ENCODE measurements at places on chromosomes 7 and 10.

GRCh38 chr7:5226921-5227785, 37.1 kb downstream of the WIPI2 start:
- DNase-seq, result no peak
- H3K27me3 ChIP-seq, result no peaks in the 10 kb centered on the region
- no peaks in the 10 kb centered on the region for H3K4me1 ChIP-seq
- no peak overlapping the region for H3K27ac ChIP-seq
- peaks cover 89% of the 10 kb centered on the region for H3K36me3 ChIP-seq
- H3K4me3 ChIP-seq, result no peak overlapping the region

GRCh38 chr7:18357691-18358090, 137.9 kb upstream of the HDAC9 start:
- no peak for DNase-seq
- no peaks in the 10 kb centered on the region for H3K27me3 ChIP-seq
- no peaks in the 10 kb centered on the region for H3K4me1 ChIP-seq

DNA sequence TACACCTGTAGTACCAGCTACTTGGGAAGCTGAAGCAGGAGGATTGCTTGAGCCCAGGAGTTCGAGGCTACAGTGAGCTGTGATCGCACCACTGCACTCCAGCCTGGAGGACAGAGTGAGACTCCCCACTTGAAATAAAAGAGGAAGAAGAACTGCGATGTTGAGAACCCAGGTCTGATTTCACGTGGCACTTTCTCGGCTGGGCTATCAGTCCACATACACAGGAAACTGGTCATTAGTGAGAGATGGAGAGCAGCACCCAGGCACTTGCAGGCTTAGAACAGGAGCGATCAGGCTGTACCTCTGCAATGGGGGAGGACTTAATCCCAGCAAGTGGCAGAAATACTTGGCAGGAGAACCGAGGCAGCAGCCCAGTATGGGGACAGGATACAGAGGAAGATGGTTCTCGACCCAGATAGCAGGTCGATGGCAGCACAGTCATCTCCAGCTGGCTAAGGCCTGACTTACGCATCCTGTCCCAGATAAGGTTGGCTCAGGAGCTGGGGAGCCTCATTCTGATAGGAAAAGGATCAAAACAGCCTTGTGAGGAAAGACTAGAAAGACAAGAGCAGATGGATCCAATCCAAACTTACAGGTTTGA, 487.7 kb upstream of the AUTS2 start:
- no peak for DNase-seq
- no peaks in the 10 kb centered on the region for H3K27me3 ChIP-seq
- H3K4me3 ChIP-seq, result no peak overlapping the region

DNA sequence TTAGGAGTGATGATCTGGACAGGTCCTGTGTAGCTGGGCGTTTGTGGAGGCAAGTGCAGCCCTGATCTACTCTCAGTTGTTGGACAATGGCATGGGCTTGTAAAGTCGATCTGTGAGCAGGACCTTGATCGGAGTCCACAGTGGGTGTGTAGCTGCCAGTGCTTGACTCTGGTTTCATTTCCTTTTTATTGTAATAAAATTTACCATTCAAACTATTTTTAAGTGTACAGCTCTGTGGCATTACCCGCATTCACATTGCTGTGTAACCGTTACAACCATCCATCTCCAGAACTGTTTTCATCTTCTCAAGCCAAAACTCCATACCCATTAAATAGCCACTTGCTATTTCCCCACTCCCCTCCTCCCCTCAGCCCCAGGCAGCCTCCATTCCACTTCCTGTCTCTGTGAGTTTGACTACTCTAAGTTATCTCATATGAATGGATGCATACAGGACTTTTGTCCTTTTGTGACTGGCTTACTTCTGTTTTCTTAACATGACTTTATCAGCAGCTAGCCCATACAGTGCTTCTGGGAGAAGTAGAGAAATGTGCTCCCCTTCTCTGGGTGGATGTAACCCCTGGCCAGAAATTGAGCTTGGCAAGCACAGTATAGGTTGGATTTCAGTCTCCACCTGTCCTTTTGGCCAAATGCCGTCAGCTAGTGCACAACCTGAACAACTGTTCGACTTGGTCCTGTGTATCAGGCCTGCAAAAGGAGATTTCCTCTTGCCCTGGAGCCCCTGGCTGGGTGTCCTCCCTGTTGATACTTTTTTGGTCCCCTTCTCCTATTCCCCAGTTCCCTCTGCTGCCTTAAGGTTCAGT, 180.0 kb downstream of the LRMDA start:
- H3K36me3 ChIP-seq, result no peaks in the 10 kb centered on the region
- no peak overlapping the region for H3K4me3 ChIP-seq
- peak overlapping the region; percentile 11 for H3K27ac ChIP-seq
- DNase-seq, result peak; percentile 76
- no peaks in the 10 kb centered on the region for H3K27me3 ChIP-seq

- H3K27ac ChIP-seq, result no peak overlapping the region
- DNase-seq, result no peak
- H3K4me1 ChIP-seq, result no peaks in the 10 kb centered on the region
- no peak overlapping the region for H3K4me3 ChIP-seq
- no peaks in the 10 kb centered on the region for H3K27me3 ChIP-seq
Measured at GRCh38 chr10:71132321-71132810, 80.0 kb upstream of the UNC5B start.

GRCh38 chr10:59104186-59104585, 72.3 kb upstream of the PHYHIPL start:
- no peak overlapping the region for H3K4me3 ChIP-seq
- peaks cover 8% of the 10 kb centered on the region for H3K4me1 ChIP-seq
- no peak overlapping the region for H3K27ac ChIP-seq

DNA sequence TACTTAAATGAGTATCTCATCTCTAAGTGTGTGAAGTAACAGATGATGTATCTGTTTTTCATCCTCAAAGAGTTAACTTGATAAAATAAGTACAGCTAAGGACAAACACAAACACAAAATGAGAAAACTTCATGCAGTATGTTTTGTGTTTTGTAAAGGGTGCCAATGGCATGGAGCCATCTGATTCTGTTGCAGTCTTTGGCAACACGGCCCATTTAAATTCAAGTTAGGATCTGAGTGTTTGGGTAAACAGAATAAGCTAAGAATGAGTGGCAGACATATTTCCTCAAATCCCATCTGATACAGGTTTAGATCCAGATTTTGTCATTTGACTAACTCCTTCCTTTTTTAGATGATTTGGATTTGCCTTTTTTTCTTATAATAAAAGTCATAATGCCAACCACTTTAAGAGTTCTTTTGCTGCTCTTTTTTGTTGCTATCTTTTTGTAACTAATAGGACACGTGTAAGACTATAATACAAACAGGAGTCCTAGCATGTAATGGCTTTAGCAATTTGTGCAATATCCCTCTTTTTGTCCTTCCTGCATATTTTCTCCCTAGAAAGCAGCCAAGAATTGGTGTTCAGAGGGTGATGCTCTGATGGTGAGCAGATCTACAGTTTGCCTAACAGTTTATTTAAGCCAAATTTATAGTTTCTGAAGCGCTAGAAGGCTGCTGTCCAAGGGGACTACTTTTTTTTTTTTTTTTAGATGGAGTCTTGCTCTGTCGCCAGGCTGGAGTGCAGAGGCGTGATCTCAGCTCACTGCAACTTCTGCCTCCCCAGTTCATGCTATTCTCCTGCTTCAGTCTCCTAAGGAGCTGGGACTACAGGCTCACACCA, 18.9 kb upstream of the ACTA2 start:
- no peaks in the 10 kb centered on the region for H3K27me3 ChIP-seq
- no peaks in the 10 kb centered on the region for H3K36me3 ChIP-seq
- DNase-seq, result no peak
- no peaks in the 10 kb centered on the region for H3K4me1 ChIP-seq
- no peak overlapping the region for H3K4me3 ChIP-seq
- H3K27ac ChIP-seq, result peak overlapping the region; percentile 8

GRCh38 chr7:101216860-101217387, 457 bp downstream of the PLOD3 start:
- peak overlapping the region; percentile 95 for H3K27ac ChIP-seq
- H3K27me3 ChIP-seq, result no peaks in the 10 kb centered on the region
- no peak for DNase-seq
- H3K4me1 ChIP-seq, result peaks cover 29% of the 10 kb centered on the region
- H3K4me3 ChIP-seq, result peak overlapping the region; percentile 71
- peaks cover 28% of the 10 kb centered on the region for H3K36me3 ChIP-seq

DNA sequence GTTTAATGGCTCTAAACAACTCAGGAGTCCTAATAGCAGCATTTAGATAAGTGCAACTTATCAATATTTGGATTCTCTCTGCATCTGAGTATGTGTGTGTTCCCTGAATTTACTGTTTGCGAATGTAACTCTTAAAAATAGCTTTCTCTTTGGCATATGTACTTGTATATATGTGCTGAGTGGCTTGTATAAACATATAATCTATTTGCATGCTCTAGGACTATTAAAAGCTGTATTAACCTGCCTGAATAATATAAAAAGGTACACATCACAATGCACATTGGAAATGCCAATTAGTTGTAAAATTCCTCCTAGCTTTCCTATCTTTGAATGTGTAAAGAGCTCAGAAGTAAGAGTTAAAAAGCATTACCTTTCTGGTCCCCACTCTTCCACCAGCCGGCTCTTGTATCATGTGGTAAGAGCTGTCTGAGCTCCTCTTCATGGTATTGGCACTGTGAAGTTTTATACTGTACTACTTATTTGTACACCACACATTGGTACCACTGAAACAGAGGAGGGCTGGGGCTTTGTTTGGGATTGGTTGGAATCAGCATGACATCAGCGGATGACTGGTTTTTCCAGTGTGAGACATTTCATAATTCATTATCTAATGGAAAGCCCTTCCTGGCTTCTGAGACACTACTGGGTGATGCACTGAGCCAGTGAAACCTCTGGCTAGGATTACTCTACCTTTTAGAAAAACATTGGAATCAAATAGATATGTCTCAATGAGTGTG, at the start of gene INHBA:
TSS of gene INHBA (minus strand) at position 456 of the 737 bp plus-strand sequence. CDS start 2,716 bp downstream, outside the sequence.
- H3K27me3 ChIP-seq, result peaks cover 57% of the 10 kb centered on the region
- no peak within 1 kb of the TSS for H3K4me3 ChIP-seq

DNA sequence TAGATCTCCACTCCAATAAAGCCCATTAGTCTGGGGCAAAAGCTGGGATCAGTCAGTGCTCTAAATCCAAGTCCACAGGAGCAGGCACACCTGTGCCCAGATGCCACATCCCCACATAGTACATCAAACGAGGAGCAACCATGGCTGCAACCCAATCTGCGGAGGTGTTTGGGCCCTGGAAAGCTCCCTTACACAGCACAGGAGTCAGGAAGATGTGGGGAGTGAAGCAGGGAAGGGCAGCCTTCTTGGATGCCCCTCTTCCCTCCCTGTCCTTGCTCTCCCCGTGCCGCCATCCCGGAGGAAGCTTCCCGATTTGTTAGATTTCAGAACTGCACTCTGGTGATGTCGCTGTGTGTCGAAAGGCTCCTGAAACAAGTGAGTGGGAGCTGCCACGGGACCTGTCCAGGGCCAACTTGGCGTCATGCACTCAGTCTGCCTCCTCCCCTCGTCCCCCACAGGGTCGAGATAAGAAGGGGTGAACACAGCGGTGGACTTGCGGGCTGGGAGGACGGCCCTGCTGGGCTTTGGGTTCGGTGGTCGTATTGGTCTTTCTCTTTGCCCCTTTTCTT, 230.6 kb upstream of the GRB10 start:
- H3K4me3 ChIP-seq, result no peak overlapping the region
- no peaks in the 10 kb centered on the region for H3K4me1 ChIP-seq
- no peak for DNase-seq
- H3K27ac ChIP-seq, result no peak overlapping the region
- peaks cover 3% of the 10 kb centered on the region for H3K36me3 ChIP-seq
- H3K27me3 ChIP-seq, result no peaks in the 10 kb centered on the region

GRCh38 chr7:39754326-39755120, 131.2 kb downstream of the RALA start:
- no peaks in the 10 kb centered on the region for H3K4me1 ChIP-seq
- no peak for DNase-seq
- H3K4me3 ChIP-seq, result no peak overlapping the region

DNA sequence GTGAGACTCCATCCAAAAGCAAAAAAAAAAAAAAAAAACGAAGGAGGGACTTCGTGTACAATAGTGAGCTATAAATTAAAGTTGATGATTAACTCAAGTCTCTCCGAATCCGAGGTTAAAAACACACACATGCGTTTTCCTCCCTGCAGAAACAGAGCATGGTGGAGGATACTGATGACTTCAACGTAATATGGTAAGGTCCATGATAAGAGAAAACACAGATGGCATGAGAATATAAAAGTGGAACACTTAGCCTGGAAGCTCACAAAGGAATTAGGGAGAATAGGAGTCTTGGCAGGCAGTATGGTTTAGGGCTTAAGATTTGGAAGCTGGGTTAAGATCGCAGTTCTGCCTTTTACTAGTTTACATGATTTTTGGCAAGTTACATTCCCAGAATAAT, 20.1 kb upstream of the GSTK1 start:
- H3K36me3 ChIP-seq, result no peaks in the 10 kb centered on the region
- H3K4me3 ChIP-seq, result no peak overlapping the region
- no peaks in the 10 kb centered on the region for H3K27me3 ChIP-seq
- H3K27ac ChIP-seq, result peak overlapping the region; percentile 23

DNA sequence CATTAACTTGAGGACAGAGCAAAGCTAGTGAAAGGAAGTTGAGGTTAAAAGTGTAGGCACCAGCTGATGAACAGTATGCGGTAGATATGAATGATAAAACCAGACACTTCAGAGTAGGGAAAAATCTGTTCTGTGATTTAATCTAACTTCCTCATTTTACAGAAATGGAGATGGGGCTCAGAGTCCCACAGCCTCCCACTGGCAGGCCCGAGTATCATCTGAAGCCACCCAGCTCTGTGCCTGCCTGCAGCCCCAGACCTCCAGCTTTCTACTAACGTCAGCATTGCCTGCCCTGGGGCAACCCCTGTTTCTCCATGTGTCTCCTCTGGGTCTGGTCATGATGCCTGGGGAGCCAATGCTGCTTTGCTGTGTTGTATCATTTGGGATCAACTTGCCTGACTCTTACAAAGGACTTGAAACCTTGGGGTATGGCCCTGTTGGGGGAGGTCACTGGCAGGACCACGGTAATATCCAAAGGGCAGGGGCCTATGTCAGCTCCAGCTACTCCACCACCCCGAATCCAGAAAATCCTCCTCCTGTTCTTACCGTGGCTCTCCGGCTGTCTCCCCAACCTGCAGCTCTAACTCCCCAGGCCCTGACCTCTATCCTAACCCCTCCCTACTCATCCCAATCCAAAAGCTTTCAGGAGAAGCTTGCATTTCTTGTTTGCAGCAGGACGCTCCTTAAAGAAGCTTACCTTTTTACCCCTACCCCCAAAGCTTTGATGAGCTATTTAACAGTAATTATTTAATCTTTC, 56.2 kb upstream of the NPY start:
- no peak for DNase-seq
- no peaks in the 10 kb centered on the region for H3K36me3 ChIP-seq
- H3K4me3 ChIP-seq, result no peak overlapping the region
- H3K27me3 ChIP-seq, result no peaks in the 10 kb centered on the region
- H3K27ac ChIP-seq, result no peak overlapping the region

- no peaks in the 10 kb centered on the region for H3K36me3 ChIP-seq
- no peak overlapping the region for H3K27ac ChIP-seq
- peaks cover 22% of the 10 kb centered on the region for H3K4me1 ChIP-seq
Measured at GRCh38 chr7:101687791-101688182, 58.7 kb upstream of the MYL10 start.
